Muscle of arm (tissue), 14 donors: ENCODE measurements at places on chromosomes 6 and 20. TPM values are rescaled to one million over a fixed set of nuclear protein-coding genes. Genes with fewer than 3 reads are reported as not detected.

The PLA2G7 gene
- polyA plus RNA-seq, result 1.4 TPM

DNA sequence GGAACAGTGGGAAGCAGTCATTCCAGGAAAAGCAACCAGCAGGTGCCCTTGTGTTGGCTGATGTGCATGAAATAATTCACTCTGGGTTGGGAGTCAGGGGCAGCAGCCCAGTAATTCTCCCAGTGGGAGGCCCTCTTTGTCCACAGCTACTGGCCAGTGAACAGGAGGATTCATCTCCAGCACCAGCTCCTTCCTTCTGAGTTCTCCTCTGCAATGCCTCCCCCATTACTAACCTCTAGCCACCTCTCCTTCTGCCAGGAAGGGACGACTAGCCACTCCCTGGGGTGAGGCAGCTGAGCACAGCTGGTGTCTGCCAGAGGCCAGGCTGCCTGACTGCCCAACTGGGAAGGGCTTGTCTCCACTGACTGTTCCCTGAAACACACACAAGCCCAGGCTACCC is 12.5 kb upstream of the R3HDML start:
- no peak for DNase-seq

The BPIFA1 gene
- polyA plus RNA-seq, result not detected

- DNase-seq, result peak; percentile 94
Observed at GRCh38 chr6:31729515-31729978, 448 bp upstream of the DDAH2 start.

GRCh38 chr6:81242624-81243023 is 509.9 kb downstream of the TENT5A start:
- no peak for DNase-seq

- DNase-seq, result no peak
Observed at GRCh38 chr6:57072108-57072507, 17.9 kb upstream of the ZNF451 start.

DNA sequence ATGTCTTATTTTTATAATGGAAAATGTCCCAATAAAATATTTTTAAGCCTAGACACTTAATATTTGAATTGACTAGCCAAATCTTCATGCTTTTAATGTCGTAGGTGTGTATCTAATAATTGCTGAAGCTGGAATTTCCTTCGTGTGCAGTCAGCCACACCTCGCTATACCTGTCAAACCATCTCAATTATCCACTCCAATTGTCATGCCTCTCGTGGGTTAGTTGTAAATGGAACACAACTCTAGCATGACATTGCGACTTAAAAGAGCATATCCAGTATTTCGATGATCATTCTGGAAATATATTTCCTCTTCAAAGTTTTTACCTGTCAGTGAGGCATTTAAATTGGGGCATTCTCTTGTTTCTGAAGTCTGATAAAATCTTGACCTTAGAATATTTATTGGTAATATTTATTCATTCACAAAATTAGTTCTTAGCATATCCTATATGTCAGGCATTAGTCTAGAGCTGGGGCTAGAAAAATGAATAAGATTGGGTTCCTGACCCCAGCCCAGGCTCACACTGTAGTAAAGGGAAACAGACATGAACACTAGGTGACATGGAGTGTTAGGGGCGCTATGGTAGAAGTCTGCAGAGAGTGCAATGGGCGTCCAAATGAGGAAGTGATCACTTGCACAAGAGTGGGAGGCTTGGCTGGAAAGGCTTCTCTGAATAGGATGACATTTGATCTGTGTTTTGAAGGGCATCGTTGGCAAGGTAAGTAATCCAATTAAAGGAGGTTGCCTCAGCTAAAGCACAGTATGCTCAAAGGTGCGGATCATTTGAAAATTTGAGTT is 11.0 kb upstream of the CFAP206 start:
- no peak for DNase-seq

DNA sequence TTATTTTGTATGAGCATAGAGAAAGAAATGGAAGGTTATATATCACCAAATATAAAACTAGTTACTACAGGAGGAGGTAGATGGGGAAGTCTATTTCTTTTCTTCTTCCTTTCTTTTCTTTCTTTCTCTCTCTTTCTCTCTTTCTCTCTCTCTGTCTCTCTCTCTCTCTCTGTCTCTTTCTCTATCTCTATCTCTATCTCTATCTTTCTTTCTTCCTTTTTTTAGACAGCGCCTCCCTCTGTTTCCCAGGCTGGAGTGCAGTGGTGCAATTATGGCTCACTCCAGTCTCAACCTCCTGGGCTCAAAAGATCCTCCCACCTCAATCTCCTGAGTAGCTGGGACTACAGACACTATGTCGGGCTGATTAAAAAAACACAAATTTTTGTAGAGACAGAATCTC is 10.2 kb upstream of the SGK1 start:
- no peak for DNase-seq

DNA sequence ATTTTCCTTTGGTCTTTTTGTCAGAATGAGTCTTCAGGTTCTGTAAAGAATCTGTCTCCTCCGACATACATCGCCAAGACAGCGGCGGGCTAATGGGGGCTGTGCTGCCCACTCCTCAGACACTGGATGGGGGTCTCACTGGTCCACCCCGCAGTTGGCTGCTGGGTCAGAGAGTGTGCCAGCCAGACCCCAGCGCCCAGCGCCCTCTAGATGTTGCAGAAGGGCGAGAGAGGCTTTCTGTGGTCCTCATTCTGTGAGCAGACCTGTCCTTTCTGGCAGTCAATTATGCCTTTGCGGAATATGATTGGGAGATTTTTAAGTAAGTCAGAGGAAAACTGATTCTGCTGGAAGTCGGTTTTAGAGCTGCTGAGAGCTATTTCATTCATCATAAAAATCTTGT is 7.8 kb upstream of the CCR6 start:
- no peak for DNase-seq

The MAP7 gene
- polyA plus RNA-seq, result 8.8 TPM

- no peak for DNase-seq
Observed at GRCh38 chr6:21869085-21869771, 275.7 kb downstream of the SOX4 start.

DNA sequence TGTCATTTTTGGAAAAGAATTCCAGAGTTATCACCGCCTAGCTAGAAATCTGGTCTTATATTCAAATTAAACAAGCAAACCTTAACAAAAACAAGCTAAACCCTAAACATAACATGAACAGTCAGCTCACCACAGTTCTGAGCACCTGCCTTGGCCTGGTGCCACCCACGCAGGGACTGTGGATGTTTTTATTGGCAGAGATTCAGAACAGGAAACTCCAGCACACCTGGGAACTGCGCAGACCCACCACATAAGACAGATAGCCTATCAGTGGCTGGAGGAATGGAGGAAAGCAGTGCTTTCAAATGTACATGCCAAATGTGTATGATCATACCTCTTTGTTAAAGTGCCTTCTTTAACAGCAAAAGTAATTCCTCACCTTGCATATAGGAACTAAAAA is 8.9 kb downstream of the SLC16A10 start:
- DNase-seq, result no peak

The WFDC13 gene
- polyA plus RNA-seq, result not detected

GRCh38 chr20:62305149-62305764 is 2.5 kb downstream of the ADRM1 start:
- DNase-seq, result no peak

The C6orf58 gene
- 0.59 TPM for polyA plus RNA-seq

DNA sequence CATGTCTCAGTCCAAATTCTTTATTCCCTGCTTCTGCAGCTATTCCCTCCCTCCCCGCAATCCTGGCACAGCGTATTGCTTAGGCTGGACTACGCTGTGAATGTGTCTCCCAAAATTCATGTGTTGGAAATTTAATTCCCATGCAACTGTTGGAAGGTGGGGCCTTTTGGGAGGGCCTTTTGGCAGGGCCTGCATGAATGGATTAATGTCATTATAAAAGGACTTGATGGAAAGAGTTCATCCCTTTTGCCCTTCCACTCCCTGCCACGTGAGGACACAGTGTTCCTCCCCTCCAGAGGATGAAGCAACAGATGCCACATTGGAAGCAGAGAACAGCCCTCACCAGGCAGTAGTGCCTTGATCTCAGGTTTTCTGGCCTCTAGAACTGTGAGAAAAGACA is 20.4 kb upstream of the NOTCH4 start:
- peak; percentile 25 for DNase-seq

The CDSN gene
- not detected for polyA plus RNA-seq

DNA sequence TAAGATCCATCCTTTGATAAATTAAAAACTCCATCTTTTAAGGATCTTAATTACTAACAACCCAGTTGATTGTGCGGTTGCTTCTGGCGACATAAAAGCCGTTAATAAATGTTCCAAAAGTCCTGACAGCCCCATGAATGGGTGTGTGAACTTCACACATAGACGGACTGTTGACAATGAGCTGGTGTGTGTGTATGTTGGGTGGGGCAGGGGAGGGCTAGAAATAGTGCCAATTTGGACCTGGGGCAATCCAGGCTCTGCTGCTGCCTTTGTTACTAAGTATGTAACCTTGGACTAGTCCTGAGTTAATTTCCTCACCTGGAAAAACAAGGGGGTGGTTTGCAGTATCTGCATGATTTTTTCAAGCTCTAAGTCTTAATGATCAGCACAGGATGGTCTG is 4.2 kb downstream of the MAS1 start:
- DNase-seq, result no peak

GRCh38 chr6:10837009-10837621 is 1.2 kb downstream of the MAK start:
- DNase-seq, result peak; percentile 24

DNA sequence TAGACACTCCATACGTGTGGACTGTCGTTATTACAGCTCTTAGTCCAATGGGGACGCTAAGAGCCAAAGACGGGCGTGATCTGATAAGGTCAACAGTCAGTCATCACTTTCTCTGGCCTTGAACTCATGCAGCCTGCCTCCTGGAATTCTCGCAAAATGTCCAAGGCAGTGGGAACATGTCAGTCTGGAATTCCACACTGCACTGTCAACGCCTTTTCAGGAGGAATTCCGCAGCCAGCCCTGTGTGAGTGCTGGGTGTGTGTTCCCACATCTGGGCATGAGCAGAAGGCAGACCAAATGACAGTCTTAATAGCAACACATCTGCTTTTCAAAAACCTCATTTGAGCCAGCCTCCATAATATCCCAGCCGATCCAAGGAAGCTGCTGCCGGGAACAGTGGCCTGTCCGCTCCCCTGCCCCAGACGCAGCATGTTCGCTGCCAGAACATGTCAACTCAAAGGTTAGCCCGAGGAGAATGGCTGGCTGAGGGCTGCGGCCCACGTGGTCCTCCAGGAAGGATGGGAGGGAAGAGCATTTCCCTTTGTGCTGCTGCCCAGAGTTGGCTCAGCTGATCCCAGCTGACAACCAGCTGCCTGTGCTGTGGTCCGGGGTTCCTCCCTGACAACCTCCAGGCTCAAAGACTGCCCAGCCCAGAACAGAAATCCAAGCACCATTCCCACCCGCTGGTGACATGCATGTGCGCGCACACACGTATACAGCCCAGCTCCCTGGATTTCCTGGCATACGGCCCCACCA is 103.1 kb downstream of the SULF2 start:
- peak; percentile 66 for DNase-seq

- DNase-seq, result peak; percentile 33
Observed at GRCh38 chr20:33812908-33813462, 1.8 kb downstream of the CHMP4B start.

DNA sequence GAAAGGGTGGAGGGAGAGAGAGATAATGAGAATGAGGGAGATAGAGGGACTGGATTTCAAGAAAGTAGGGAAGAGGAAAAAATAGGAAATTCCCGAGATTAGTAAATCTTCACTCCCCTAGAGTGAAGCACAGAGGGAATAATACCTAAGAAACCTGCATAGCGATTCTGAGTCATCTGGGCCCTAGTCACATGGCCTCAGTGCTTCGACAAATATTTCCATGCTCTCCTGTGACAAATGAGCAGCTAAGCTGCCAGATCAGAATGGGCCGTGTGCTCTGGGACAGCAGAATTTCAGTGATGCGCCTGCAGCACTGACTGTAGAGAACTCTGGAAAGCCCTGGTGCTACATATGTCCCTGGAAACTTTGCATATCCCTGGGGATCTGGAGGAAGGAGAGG is 48.6 kb upstream of the GRIK2 start:
- DNase-seq, result no peak

DNA sequence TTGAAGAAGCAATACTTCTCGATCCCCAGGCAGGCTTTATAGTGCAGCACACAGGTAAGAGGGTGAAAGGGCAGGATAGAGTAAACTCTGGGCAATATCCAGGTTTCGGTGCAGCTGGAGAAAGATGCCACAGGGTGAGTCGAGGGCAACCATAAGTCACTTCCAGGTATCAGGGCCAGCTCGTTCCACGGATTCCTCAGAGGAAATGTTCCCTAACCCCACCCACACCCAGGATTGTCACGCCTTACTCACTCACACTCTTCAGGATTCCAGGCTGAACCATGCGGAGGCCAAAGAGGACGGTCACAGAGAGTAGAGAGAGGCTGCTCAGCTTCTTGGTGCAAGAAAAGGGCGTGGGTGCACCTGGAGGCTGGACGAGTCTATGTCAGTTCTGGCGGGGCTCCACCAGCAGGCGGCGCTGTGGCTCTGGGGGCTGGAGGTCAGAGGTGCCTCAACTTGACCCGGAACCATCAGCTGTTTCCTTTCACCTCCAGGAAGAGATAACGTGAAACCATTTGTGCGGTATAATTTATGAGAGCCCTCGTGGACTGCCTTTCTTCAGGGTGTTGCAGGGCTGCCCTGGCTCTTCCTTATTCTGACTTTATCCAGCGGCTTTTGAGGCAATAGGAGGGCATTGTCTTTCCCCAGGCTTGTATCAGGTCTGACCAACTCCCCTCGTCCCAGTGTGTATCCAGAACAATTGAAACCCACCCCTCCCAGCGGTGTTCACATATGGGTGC is 14.5 kb upstream of the WFDC12 start:
- DNase-seq, result no peak

GRCh38 chr6:32553037-32553742 is 23.1 kb upstream of the HLA-DRB5 start:
- DNase-seq, result no peak

DNA sequence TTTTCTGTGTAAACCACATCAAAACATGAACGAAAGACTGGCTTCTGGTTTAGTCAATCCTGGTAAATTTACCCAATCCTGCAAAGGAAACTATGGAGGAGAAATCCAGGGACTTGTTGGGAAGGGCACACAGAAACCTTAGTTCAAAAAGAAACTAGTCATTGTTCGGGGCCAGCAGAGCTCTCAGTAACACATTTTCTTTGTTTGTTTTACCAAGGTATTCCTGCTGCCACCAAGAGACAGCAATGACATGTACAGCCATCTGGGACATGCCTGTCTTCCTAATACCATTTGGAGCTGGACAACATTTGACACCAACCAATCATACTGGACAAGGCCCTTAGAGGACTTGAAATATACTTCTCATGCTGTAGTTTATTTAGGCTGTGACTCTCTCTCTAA is 8.3 kb downstream of the OARD1 start:
- DNase-seq, result no peak

DNA sequence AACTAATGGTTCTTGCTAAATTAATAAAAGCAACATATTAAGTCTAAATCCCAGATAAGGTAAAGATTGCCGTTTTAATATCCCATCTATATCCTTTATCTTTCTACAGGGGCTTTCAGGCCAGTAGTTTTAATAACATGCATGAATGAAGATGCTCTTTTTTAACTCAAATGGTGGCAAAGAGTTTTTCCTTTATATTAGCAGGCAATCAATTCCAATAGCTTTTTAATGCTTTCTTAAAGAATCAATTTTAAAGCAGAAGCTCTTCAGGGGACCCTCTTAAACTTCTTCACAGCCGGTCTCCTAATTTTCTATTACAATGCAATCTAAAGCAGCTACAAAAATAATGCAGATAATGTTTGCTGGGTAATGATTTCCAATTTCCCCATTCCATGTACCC is 107.8 kb upstream of the HS3ST5 start:
- DNase-seq, result no peak
